ENCODE measurements at places on chromosomes 13 and 19.
A peak's percentile ranks its signal among the peaks of the same experiment; 100 is the strongest.

DNA sequence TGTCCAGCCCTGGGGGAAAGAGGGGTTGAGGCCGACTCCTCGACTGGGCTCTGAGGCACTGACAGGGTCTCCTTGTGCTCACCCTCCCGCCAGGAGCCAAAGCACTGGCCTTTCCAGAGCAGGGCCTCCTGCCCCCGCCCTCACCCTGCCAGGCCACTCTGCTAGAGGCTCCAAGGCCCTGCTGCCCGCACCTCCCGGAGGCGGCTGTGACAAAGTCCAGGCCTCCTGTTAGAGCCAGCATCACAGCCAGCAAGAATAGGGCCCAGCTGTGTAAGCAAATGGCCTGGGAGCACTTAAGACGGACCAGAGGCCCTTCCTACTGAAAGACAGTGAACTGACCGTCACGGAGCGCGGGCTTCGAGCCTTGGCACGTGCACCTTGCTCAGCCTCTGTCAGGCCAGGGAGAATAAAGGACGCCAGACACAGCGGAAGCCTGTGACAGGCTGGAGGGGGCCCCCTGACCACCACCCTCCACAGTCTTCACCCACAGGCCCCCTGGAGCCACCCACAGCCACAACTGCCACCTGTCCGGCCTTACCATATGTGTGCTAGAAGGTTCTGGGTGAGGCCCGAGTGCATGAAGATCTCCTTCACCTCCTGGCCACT lies 50.9 kb downstream of the EPS15L1 start:
- no peak for DNase-seq

DNA sequence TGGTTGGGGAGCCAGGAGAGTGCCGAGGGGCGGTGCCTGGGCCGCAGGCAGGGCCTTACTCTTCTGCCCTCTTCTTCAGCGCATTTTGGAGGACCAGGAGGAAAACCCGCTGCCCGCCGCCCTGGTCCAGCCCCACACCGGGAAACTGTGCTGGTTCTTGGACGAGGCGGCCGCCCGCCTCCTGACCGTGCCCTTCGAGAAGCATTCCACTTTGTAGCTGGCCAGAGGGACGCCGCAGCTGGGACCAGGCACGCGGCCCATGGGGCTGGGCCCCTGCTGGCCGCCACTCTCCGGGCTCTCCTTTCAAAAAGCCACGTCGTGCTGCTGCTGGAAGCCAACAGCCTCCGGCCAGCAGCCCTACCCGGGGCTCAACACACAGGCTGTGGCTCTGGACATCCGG lies 9.4 kb downstream of the PGLS start:
- no peak for DNase-seq

GRCh38 chr19:32405431-32406160 lies at the start of gene DPY19L3:
TSS of gene DPY19L3 (plus strand) at chr19:32405770. CDS start at chr19:32408254, 2,484 bp downstream.
- peak; percentile 73 for DNase-seq

DNA sequence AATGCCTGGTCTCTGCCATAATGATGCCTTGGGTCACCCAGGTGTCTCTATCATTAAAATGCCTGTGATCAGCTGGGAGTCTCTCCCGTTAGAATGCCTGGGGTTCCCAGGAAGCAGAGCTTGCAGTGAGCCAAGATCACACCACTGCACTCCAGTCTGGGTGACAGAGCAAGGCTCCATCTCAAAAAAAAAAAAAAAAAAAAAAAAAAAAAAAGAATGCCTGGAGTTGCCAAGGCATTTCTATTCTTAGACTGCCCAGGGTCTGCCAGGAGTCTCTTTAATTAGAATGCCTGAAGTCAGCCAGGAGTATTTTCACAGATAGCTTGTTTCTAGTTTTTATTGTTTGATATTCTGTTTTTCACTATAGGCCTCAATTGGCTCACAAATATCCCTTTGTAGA lies 1552.5 kb downstream of the UQCRFS1 start:
- DNase-seq, result no peak

DNA sequence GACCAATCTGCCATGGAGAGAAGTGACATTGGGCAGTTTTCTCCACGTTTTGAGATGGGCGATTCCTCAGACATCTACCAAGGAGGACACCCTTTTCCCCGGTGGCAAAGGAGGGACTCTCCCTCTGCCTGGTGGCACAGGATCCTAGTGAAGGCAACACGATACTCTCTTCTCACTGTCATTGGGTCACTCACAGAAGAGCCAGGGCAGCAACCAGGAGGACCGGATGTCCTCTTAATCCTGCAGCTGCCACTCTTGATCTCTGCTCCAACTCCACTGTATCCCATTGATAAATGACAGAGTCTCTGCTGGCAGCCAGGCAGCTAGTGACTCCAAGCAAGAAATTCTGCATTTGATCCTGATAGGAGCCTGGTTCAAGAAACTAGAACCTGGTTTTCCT lies 42.2 kb downstream of the COL4A2 start:
- DNase-seq, result no peak

DNA sequence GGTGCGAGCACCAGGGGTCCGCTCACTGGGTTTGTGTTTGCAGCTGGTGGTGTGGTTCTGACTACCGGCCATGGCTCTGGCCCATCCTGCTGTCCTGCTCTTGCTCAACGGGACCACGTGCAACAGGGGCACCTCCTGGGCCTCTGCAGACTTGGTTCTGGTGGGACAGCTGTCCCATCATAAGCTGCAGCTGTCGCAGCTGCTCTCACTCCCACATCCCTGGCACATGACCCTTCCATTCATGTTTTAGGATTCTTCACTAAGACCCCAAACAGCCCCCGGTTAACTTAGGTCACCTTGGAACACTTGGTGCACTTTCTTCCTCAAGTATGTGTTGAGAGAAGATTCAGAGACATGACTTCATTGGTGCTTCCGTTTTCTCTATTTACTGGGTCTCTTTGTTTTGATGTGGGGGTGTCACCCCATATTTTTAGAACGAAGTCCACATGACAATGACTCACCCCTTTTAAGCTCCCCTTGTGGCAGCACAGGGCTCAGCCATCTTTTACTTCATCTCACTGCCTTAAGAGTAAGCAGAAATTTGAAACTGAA lies 68.4 kb upstream of the ARHGEF7 start:
- DNase-seq, result no peak

- DNase-seq, result no peak
These were observed 36.2 kb downstream of the CLDN10 start for GRCh38 chr13:95588721-95589120.

DNA sequence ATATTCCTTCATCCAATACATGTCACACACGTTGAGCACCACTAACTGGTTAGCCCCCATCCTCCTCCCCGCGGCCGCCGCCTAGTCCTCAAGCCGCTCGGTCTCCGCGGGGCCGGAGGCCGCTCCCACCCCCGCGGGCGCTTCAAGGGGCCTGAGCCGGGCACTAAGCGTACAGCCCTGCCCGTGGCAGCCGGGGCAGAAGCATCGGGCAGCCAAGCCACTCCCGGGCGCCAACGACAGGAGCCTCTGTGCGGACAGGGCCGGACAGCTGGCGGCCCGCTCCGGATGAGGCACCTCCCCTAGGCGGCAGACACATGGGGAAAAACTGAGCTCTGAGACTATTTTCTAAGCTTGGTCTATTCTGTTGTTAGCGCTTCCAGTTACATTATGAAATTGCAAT lies 2.8 kb upstream of the ZNF543 start:
- DNase-seq, result no peak

DNA sequence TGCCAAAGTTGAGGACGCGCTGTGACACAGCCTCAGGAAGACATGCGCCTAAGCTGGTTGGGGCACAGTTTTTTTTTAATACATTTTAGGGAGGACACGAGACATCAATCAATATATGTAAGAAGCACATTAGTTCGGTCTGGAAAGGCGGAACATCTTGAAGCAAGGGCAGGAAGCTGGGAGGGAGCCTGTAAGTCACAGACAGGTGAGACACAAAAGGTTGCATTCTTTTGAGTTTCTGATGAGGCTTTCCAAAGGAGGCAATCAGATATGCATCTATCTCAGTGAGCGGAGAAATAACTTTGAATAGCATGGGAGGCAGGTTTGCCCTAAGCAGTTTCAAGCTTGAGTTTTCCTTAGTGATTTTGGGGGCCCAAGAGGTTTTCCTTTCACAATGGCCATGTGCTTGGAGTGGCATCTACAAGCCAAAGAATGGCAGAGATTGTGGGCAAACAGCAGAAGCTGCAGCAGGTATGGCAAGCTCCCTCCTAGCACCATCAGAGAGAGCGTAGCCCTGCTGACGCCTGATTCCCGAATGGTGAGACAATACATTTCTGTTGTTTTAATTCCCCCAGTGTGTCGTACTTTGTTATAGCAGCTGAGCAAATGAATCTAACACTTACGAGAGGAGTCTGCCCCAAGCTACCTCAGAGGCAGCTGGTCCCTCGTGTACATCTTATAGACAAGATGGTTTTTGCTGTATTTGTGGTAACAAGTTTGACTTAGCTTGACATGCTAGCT lies 99.5 kb upstream of the TMTC4 start:
- no peak for DNase-seq

- no peak for DNase-seq
These were observed 3.6 kb upstream of the HAS1 start for GRCh38 chr19:51727349-51727880.

DNA sequence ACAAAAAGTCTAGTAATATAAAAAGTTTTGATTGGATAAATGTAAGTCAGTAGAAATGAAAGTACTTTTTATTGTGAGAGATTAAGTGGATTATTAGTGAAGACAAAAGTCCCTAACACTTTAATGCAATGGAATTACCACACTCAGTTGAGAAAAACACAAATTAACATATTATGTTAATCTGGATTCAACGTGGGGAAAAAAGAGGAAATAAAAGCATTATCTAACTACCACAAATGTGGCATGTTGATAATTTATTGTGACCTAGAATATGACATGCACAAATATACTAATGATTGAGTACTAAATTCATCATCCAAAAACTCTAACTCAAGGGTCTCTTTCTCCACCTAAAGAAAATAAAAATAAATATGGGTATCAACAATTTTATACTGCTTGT lies 41.5 kb downstream of the FOXO1 start:
- no peak for DNase-seq

DNA sequence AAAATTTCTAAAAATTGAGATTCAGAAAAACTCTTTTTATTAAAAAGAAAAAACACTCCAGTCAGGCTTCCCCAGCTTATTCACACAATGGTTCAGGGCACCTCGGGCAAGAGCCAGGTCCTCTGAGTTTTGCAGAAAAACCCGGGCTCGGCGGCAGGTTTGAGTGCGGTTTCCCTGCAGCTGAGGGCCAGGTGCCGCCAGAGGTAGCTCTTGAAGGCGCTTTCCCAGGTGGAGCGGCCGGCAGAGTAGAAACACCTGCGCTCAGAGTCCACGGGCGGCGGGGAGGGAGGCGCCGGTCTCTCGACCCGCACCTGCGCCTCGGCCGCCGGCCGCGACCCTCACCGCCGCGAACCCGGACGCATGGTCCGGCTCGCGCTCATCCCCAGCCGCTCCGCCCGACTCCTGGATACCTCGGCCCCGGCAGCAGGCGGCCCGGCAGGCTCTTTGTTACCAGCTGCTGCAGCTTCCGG lies 444 bp downstream of the PROSER1 start:
- no peak for DNase-seq

- DNase-seq, result no peak
These were observed 384.9 kb upstream of the ZNF507 start for GRCh38 chr19:31960474-31960873.

- DNase-seq, result no peak
These were observed 222.2 kb upstream of the SERP2 start for GRCh38 chr13:44151474-44151873.

DNA sequence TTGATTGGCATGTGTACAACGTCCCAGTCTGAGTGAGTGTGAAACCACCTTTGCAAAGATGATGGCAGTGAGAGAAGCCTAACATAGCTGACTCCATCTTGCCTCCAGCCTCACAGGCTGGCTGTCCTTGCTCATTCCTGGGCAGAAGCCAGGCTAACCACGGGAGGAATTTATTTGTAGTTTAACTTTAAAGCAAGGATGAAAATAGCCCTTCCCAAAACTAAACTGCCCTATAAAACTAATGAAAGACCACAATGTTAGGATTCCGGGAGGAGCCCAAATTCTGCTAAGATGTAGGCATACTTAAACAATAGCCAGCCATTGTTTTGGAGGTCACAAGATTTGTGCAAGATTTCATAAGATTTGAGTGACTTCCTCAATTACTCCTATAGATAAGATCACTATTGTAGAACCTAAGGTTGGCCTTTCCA lies 96.6 kb upstream of the LSM14A start:
- no peak for DNase-seq

DNA sequence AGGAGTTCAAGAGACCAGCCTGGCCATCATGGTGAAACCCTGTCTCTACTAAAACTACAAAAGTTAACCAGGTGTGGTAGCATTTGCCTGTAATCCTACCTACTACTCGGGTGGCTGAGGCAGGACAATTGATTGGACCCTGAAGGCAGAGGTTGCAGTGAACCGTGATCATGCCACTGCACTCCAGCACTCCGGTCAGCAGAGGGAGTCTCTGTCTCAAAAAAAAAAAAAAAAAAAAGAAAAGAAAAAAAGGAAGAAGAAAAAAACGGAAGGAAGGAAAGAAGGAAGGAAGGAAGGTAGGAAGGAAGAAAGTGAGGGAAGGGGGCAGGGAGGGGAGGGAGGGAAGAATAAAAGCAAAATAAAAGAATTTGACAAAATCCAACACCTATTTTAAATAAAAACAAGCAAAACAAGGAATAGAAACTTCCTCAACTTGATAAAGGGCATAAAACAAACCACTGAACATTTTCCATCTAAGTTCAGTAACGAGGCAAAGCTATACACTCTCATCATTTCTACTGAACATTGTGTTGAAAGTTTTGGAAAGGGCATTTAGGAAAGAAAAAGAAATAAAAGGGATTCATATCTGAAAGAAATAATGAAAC lies 411.6 kb upstream of the SLITRK5 start:
- no peak for DNase-seq

- peak; percentile 57 for DNase-seq
These were observed 5.8 kb upstream of the TPM4 start for GRCh38 chr19:16070366-16070990.

GRCh38 chr13:40492511-40492910 lies 173.9 kb downstream of the FOXO1 start:
- no peak for DNase-seq

DNA sequence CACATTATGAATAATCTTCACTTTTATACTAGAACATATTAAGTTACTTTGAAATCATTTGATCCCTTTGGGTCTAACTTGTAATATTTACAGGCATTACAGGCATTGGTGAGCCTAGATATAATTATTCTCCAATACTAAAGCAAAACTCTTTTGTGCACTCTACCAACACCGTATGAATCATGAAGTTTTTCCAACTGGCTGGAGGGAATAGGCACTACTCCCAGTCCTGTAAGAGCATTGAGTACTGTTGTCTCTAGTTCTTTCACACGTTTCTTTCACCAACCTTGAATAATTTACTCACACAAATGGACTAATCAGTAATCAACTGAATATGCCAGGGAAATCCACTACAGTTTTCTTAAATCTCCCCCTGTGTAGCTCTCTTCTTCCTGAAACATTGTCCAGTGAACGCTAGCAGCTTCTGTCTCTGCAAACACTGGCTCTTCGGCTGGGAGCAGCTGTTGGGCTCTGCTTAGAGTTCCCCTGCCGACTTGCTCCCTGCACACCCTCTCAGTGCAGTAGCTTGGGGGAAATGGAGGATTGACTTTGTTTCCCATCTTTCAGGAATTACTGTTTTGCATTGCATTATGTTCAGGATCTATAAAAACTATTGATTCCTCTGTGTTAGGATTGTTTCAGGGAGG lies 476.7 kb downstream of the RFC3 start:
- no peak for DNase-seq

Measured in thoracic aorta (tissue), 2 donors.